ENCODE measurements at places on chromosomes 6 and 20.

GRCh38 chr6:52741872-52742271, 21.4 kb downstream of the GSTA2 start:
- DNase-seq, result no peak

- DNase-seq, result no peak
Observed at GRCh38 chr20:57080796-57081195, 185.6 kb downstream of the BMP7 start.

- DNase-seq, result no peak
Observed at GRCh38 chr6:13573669-13574110, 711 bp upstream of the SIRT5 start.

DNA sequence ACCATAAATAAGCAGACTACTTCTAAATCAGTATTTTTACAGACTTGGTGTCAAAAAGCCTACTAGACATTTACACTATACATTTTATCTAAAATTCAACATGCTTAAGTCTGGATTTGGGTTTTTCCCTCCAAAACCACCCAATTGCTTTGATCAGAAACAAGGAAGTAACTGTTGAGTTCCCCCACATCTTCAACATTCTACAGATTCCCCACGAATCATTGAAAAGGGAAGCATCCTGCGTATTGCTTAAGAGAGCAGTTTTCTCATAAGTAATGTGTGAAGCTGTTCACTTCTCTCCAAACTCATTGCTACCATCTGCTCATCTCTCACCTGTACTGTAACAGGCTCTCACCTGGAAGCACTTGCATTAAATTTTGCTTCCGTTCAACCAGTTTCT, 36.4 kb upstream of the RNF144B start:
- no peak for DNase-seq

DNA sequence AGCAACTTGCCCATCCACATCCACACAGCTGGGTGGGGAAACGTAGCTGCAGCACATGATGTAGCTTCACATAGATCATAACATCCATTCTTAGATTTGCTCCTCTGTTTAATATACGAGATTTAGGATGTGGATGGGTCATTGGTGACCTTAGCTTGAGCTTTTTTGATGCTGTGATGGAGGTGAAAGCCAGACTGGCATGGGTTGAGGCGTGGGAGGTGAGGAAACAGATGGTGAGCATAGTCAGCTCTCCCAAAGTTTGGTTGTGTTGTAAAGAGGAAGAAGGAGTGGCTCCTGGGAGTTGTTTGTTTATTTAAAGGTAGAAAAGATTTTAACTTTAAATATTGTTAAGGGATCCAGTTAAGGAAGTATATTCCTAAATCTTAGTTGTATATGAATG, 5.3 kb downstream of the ARFGEF2 start:
- no peak for DNase-seq

Data from D721Med (cell line).